Lung (tissue), 17 donors: ENCODE measurements at places on chromosomes 2 and 18. TPM values are rescaled to one million over a fixed set of nuclear protein-coding genes. Genes with fewer than 3 reads are reported as not detected.

PIEZO2 gene
- total RNA-seq: 233 TPM

- no peak for DNase-seq
These were observed 69.0 kb downstream of the POLR1A start for GRCh38 chr2:86036669-86037138.

ACTG2 gene
- total RNA-seq: 20.5 TPM

DNA sequence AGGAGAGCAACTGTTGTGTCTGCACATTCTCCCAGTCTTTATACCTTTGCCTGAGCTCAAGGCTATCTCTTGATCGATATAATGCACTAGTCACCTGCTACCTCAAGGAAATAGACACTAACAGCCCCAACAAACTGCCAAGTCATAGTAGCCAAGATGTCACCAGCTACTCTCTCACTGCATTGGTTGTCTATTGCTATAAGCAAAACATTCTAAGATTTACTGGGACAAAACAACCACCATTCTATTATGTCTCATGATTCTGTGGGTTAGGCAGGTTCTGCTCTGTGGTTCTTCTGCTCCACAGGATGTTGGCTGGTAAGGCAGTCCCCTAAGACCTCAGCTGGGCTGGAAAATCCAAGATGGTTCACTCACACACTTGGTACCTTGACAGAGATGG lies 28.5 kb upstream of the MLPH start:
- no peak for DNase-seq

KCNG2 gene
- total RNA-seq: 1.7 TPM

DNA sequence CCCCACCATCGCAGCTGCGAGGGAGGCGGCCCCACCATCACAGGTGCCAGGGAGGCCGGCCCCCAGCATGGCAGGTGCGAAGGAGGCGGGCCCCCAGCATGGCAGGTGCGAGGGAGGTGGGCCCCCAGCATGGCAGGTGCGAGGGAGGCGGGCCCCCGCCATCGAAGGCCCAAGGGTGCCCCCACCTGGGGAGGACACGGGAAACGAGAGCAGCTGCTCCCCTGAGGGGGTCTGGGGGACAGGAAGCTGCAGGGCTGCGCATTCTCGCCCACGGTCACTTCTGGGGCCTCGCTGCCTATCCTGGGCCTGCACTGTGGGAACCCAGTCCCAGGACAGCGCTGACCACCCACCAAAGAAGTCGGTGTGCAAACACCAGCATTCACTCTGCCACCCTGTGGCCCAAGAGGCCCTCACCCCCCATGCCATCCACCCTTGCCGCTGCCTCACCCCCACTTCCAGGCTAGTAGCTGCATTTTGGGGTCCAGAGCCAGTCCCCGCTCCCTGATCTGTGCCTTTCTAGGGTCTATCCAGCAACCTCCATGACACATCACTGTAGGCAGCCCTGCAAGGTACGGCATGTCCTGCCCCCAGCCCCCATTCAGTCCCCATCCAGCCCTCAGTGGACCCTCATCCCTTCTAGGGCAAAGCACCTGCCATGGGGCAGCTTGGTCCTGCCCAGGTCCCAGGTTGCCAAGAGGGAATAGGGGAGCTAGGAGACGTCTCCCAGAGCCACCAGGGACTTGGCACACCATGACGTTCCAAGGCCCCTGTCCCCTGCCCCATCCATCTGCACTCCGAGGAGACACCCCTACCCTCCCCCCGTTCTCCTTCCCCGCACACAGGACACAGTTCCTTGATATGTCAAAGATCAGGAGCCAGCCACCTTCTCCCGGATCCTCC lies 24.0 kb upstream of the GPC1 start:
- DNase-seq: no peak

SH2D6 gene
- total RNA-seq: 0.37 TPM

SH3YL1 gene
- total RNA-seq: 42.7 TPM

RGPD3 gene
- 0.71 TPM for total RNA-seq

GRCh38 chr18:12862467-12862866 lies 21.6 kb downstream of the PTPN2 start:
- no peak for DNase-seq

- DNase-seq: no peak
These were observed 11.3 kb upstream of the OXER1 start for GRCh38 chr2:42775186-42775585.

DNA sequence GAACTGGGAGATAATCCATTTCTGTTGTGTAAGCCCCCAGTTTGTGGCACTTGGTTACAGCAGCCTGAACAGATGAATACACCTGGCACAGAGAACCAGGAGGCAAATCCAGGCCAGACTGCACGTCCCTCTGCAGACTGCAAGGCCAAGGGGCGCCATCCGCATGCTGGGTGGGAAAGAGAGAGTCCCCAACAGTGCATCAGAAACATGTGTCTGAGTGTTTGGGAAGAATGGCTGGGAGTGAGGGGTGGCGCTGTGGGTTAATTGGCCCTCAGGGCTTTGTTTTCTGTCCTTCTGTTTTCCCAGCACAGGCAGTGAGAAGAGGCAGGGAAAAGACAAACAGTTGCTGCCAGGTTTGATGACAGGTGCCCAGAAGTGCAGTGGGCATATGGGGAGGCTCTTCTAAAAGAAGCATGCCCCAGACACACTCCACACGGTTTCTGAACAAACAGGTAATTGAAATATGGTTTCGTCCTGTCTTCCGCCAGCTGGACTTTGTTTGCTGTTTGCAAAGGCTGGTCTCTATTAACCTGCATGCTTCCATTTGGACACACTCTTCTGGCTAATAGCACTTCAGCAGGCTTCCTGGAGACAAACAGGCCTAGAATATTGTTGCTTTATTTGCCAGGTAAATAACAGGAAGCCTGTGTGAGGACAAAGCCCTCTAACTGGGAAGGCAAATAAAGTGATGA lies 43.4 kb upstream of the SEC11C start:
- DNase-seq: no peak
